ENCODE measurements at places on chromosomes 7 and 10.

DNA sequence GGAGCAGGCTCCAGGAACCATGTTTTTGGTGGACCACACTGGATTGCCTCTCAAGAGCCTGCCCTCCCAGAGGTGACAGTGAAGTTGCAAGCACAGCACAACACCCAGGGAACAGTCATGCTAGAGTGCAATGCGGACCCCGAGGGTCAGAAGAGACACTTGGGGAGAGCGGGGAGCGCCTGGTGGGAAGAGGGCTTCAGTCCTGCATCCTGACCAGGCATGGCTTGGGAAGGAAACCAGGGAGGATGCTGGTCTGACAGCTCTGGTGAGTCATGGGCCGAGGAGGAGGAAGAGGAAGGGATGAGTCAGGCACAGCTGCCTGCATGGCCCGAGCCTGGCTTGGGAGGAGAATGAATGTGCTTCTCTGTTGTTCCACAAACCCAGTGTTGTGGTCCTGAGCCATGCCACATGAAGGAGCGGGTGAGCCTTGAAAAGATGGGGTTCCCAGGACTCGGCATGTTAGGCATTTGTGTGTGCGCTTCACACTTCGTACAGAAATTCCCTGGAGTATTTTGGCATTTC is 29.5 kb upstream of the ANKRD2 start:
- no peak for DNase-seq

- no peak for DNase-seq
Observed at GRCh38 chr10:1297566-1298301, 241.5 kb downstream of the WDR37 start.

GRCh38 chr7:42928754-42929153 is 3.2 kb downstream of the PSMA2 start:
- DNase-seq = no peak

DNA sequence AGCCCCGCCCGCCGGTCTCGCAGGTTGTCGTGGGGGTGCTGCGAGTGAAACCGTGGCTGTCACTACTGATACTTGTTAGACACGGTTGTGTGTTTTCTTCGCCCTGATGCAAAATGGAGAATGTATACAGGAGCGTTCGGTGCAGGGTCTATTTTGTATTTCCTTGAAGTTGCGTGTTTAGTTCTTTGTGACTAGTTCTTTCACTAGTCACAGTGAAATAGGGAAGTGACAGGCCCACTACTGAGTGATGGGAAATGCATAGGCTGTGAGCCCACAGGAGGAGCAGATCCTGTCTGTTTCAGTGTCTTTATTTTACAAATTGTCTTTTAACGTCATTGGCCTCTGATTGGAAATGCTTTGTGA is 675 bp downstream of the ABRAXAS2 start:
- DNase-seq = no peak

DNA sequence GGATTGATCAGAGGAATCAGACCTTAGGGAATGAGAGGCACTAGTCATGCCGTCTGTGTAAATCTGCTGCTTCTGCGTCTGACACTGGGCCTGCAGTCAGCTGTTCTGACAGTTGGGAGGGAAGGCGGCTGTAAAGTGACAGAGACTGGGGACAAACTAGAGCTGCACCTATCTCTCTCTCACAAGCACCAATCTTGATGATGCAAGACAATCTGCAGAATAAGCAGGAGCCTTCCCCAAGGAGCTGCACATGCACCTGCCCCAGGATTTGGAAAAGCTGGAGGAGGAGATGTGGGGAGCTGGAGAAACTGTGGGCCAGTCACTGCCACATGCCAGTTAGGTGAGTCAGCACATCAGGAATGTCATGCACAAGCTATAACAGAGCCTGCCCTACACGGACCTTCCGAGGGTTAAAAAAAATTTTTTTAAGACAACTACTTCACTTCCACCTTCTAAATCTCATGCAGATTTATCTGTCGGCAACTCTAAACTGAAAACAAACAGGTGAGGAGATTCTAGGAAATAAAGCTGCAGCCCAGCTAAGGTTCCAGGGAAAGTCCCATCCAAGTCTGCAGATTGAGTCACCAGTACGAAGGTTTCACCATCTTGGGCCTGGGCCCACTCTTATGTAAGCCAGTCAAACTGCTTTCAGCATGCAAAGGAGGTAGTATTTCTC is 39.2 kb downstream of the ENO4 start:
- DNase-seq = no peak

DNA sequence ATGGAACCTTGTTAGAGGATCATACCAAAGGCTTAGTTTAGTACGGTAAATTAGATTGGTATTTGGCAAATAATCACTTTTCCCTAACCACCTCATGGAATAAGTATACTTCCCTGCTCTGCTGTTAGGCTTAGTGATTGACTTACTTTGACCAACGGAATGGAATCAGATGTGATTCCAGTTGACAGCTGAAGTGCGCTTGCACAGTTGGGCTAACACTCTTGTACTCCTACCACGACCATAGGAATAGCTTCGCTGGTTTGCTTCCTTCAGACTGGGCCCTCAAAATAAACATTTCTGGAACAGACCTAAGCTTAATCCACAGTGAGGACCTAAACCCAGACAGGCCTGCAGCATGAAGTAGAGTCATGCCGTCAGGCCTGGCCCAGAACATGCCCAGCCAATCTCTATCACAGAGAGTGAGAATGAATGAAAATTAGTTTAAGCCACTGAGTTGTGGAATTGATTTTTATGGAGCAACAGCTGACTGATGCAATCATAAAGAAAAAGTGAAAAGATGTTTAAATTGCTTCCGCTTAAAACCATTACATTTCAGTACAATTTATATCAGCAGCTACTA is 122.3 kb downstream of the DOCK4 start:
- DNase-seq = no peak
